CD8-positive, alpha-beta memory T cell (primary cell): ENCODE measurements at places on chromosomes 3 and 15.

DNA sequence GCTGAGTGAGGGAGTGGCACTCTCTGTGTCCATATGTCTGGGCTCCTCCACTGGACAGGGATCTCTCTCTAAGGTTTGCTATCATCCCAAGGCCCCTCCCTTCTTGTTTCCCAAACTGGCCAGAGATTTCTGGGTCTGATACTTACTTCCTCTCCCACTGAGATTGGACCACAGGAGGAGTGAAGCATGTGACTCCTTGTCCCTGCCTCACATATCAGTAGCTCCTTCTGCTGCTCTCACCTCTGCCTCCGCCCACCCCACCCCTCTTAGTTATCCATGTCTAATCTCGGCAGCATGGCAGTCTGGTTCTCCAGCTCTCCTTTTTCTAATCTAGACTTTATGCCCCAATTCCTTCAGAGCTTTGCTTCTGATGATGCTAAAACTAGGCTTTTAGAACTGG, 223.1 kb downstream of the RPLP1 start:
- no peak for DNase-seq

DNA sequence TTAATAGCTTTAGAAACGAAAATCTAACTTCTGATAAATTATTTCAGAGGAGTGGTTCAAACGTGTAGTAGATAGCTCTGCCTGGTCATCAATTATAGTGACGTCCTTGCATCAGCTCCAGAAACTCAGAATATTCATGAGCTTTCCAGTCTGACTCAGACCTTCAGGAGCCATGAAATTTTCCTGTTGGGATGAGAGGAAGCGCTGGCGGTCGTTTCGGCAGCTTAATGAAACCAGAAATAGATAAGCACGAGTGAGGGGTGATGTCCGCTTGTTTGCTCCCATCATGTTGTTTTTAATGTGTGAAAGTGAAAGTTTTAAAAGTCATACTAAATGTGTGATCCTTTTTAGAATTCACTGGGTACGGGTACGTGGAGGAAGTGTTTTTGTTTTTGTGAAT, 141.1 kb downstream of the PGPEP1L start:
- DNase-seq: no peak

DNA sequence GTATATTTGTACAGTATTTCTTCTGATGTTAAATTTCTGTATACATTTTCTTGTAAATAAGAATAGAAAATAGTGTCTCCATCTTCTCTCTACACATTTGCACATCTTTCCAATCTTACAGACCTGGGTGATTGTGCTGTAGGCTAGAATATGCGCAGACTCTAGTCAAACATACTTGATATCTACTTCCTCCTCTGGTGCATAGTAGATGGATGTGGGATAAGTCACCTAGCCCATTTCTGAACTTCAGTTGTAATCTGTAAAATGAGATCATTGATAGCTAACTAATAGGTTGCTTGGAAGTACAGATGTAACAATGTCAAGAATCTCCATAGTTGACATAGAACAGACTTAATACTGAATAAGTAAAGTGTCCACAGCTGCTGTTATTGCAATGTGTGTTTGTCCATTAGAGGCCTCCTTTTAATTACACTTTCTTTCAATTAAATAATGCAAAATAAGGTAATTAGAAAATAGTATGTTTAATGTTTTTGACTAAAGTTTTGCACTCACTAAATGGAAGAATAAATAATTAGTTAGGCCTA, 46.7 kb downstream of the ALCAM start:
- no peak for DNase-seq

DNA sequence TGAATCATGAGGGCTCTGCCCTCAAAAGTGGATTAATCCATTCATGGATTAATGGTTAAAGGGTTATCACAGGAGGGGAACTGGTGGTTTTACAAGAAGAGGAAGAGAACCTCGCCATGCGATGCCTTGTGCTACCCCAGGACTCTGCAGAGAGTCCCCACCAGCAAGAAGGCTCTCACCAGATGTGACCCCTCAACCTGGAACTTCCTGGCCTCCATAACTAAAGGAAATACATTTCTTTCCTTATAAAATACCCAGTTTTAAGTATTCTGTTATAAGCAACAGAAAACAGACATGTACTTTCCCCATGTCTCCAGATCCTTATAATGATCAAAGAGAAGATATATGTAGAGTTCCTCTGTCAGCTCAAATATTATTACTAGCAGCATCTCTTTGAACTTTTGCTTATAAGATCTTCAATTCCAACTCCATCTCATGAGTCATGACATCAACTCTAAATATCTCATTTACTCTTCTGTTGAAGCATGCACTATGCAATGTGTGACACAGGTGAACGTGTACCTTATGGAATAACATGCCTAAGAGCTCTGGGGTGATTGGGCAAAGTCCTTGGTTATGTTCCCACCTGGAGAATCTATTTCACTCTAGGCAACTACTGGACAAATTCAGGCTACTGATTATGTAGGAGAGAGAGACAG, 37.5 kb upstream of the ZBTB38 start:
- no peak for DNase-seq

GRCh38 chr3:102329066-102329465, 105.7 kb upstream of the ZPLD1 start:
- DNase-seq: no peak

- no peak for DNase-seq
Observed at GRCh38 chr3:16906682-16907081, 21.9 kb downstream of the PLCL2 start.

DNA sequence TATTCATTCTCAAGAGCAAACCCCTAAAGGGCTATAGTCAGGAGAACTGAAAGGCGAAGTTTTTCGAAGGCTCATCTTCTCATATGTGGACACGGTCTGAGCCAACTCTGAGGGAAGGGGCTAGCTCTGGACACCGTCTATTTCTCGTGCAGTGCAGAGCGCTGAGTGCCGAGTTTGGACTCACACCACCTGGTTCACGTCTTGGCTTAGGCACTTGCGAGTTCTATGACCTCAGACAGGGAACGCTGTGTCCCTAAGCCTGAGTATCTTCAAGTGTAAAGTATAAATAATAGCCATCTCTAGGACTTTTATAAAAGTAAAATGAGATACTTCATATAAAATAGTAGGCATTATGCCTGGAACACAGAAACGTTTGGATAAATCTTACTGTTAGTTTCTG, 223.7 kb downstream of the FMN1 start:
- DNase-seq: no peak

- no peak for DNase-seq
Observed at GRCh38 chr3:14000556-14000955, 120.7 kb upstream of the WNT7A start.

DNA sequence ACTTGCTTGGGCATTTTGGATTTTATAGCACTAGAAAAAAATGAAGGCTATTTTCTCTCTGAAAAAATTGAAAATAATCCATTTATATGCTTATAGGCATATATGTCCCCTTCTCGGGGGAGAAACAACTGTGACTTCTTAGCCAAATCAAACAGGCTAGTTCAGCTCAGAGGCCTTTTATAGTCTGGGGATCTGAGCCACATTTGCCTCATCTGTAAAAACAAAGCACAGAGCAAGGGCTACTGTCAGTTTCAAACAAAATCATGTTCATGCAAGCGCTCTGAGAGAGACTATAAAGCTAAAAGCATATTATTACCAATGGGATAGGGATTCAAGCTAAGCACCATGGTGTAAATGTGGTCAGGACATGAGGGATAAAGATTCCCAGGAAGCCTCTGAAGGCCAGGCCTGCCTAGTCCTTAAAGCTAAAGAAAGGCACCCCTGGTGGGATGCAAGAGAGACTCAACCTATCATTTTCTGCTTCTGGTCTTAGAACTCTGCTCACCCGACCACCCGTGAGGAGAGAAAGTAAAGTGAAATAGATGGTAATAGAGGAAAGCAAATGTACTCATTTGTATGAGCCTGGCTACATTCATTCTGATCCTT, 51.0 kb upstream of the IL12A start:
- no peak for DNase-seq

DNA sequence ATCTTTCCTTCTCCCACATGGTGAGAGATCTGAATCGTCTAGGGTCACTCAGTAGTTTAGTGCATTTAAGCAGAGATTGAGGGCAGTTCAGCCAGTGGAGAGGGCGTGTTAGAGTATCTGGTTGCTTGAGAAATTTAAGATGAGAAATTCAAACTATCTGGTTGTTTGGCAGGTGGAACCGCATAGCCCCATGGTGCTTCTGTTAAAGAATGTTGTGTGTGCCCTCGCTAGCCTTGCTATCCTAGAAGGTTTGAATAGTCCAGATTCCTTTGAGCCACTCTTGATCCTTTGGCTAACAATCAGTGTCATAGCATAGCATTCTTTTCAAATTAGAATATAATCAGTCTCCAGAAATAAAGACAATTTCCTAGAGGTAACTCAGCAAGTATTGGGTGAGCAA, 32.1 kb downstream of the ABHD17C start:
- no peak for DNase-seq

- DNase-seq: no peak
Observed at GRCh38 chr3:108645364-108645763, 55.8 kb downstream of the DZIP3 start.

DNA sequence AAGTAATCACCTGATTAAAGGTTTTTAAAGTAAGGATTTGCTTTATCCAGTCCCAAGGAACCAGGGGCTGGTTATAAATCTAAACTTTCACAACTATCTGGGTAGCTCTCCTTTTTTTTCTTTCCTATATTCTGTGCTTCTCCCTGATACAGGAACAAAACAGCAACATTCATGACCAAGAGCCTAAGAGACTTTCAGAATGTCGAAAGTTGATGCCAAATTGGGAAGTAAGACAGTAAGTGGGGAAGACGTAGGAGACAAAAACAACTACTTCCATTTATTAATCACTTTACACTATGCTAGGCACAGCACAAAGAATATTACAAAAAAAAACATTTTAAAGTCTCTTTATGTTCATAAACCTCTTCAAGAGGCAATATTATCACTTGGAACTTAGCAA, 211.6 kb downstream of the MAGI1 start:
- DNase-seq: no peak

DNA sequence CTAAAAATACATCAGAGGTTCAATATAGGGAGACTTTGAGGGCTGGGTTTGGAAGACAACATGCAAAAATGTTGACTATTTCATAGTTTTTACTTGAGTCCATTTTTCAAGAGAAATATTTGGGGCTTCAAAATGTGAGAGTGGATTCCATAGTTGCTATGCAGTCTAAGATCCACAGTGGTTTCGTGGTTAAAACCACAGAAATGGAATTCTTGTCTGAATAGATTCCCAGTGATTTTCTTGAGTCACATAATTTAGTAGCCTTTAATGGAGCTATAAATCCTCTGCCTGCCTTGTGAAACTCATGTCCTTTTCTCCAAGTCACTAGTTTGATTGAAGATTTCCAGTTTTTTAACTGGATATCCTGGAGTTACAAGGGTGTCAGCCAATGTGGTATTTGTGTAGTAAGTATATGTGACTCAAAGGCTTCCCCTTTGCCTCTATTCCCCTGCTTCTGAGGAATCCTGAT, 94.7 kb upstream of the RBMS3 start:
- no peak for DNase-seq

DNA sequence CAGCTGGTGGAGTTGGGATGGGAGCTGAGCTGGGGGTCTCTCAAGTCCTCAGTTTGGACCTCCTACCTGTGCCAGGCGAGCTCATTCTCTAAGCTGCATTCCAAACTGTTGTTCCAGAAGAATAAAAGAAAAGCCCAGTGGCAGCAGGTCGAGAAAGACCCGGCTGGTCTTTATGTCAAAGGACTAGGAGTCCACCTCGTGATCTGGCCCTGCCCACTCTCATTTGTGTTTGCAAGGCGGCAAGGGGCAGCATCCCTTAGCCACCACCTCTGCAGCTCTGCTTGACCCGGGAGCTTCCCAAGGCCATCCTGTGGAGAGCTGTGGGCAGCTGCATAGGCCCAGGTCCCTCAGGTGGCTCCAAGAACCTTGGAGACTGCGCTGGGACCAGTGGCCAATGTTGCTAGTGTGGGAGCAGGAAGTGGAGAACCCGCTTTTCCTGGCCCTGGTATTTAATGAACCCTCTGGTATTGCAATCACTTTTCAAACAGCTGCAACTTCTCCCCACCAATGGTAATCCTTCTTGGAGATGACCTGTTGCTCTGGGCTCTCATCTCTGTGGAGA, 30.9 kb downstream of the KY start:
- DNase-seq: no peak

DNA sequence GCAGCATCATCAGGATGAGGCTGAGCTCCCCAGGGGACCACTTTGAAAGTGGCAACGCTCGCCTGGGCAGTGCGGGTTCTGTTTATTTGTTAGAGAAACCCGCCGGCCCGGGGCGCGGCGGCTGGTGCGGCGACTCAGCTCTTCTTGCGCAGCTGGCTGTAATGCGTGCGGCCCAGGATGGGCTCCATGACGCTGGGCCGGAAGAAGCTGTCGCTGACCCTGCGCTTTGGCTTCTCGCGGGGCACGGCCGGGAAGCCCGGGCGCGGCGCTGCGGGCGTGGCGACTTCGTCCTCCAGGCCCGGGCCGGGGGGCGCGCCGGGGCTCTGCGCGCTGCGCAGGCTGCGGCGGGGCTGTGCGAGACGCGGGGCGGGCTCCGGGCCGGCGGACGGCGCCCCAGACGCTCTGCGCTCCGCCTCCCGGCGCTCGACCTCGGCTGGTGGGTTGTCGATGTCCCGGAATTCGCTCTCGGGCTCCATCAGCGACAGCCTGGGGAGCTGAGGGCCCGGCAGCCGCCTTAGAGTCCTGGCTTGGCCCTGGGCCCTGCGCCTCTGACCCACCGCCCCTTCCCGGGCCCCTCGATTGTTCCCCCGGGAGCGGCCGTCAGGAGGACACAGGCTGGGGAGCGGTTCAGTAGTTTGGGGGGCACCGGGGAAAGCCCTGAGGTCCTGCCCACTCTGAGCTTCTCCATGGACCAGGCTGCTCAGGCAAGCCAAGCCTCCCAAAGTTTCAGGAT, 10.3 kb upstream of the KIF7 start:
- no peak for DNase-seq

DNA sequence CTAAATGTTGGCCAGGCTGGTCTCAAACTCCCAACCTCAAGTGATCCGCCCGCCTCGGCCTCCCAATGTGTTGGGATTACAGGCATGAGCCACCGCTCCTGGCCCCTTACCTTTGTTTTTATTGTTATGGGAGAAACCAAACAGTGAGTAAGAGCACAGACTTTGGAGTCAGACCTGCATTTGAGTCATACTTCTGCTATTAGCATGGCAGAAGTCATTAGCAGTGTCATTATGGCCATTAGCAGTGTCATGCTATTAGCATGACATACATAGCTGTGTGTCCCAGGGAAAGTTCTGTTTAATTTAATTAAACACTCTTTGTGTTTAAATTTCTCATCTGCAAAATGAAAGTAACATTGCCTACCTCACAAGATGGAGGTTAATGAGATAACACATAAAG, 54.8 kb downstream of the SQOR start:
- no peak for DNase-seq

DNA sequence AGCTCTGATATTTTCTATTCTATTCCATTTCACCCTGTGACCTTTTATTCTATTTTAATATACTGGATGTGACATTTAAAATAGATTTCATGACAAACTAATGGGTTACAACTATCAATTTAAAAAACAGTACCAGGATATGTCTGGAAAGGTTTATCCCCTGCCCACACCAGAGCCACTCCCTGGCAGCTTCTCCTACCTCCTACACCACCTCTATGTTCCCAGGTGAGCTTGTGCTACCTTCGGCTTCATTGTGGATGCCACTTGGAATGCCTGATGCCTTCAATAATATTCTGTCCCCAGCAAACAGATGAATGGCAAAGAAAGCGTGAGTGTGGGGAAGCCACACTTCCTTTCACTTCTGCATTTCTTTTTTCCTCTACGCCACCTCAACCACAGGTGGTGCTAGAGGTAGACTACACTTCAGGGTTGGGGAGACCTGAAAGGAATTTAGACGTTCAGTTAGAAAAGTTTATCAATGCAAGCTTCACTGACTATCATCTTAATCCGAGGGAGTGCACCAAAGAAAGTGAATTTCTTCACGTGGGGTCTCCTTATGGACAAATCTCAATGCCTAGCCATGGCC, 213.0 kb downstream of the SSR3 start:
- DNase-seq: no peak
